ENCODE measurements at places on chromosomes 1 and 21.
A peak's percentile ranks its signal among the peaks of the same experiment; 100 is the strongest.

GRCh38 chr1:25903986-25904385 lies 2.2 kb downstream of the STMN1 start:
- no peak for DNase-seq

- no peak for DNase-seq
Measured at GRCh38 chr21:27586326-27586725, 619.4 kb upstream of the ADAMTS5 start.

- DNase-seq, result no peak
Measured at GRCh38 chr1:17551755-17552234, 12.3 kb downstream of the ARHGEF10L start.

GRCh38 chr1:94686882-94687281 lies 133.3 kb upstream of the SLC44A3 start:
- DNase-seq, result no peak

DNA sequence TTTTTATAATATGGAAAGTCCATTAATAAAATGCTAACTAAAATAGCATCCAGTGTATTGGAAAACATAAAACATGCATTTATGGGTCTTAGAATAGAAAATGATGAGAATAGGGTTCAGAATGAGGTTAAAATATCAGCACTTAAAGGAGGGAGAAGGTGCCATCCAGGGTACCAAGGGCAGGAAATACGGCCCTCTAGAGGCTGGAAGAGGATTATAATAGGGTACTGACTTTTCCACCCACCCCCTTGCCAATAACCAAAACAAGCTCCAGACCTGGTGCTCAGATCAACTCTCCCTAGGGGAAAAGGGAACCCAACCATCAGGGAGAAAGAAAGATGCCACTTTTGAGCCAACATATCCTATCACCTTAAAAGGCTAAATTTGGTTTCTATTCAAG lies 26.7 kb downstream of the ASTN1 start:
- DNase-seq, result no peak

DNA sequence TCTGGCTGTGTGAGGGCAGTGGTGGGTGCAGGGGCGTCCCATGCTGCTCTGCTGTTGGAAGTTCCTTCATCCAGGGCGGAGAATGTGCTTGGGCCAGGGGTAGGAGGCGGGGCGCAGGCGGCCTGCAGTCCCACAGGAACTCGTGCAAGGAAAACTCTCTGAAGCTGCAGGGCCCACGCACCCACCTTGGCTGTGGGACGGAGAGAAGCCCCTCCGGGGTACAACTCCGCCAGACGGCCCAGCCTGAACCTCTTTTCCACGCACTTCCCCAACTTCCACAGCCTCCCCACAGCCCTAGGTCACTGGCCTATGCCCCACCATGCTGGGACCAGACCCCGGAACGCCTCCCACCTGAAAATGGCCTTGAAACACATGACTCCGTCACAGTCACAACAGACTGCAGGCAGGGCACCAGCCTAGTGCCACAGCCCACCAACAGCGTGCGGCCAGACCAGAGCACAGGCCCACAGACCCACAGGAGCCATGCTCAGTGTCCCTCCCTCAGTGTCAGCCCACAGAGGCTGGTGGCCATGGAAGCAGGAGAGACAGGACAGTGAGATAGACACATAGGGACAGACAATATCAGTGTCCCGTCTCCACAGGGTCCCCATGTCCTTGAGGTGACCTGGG lies 47.8 kb downstream of the WNT9A start:
- DNase-seq, result no peak

DNA sequence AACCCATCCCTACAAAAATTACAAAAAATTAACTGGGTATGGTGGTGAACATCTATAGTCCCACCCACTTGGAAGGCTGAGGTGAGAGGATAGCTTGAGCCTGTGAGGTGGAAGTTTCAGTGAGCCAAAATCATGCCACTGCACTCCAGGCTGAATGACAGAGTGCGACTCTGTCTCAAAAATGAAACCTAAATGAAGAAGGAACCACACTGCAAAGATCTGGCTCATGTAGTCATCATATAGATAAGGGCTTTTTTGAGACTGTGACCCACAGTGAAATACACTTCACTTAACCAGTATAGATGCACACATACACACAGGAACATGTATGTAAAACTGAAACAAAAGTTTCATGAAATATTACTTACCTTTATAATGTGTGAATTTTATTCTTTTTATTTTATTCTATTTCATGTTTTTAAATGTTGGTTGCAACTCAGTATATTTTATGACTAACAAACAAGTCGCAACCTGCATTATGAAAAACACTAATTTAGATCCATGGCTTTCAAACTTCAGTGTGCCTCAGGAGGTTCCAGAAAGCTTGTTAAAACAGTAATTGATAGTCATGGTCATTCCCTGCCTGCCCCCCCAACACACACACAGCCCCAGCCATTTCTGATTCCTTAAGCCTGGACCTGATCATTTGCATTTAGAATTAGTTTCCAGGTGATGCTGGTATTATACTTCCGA lies 189.5 kb downstream of the PATJ start:
- DNase-seq, result no peak

- peak; percentile 48 for DNase-seq
Measured at GRCh38 chr1:151047591-151047924, at the start of gene C1orf56. TSS of gene C1orf56 (plus strand) at chr1:151047751. CDS start at chr1:151047848, 97 bp downstream.

GRCh38 chr1:222921945-222922344 lies 107.1 kb downstream of the DISP1 start:
- DNase-seq, result no peak

GRCh38 chr1:21335088-21335691 lies 44.9 kb upstream of the ECE1 start:
- DNase-seq, result no peak

GRCh38 chr1:203407296-203407695 lies 56.4 kb upstream of the FMOD start:
- no peak for DNase-seq

DNA sequence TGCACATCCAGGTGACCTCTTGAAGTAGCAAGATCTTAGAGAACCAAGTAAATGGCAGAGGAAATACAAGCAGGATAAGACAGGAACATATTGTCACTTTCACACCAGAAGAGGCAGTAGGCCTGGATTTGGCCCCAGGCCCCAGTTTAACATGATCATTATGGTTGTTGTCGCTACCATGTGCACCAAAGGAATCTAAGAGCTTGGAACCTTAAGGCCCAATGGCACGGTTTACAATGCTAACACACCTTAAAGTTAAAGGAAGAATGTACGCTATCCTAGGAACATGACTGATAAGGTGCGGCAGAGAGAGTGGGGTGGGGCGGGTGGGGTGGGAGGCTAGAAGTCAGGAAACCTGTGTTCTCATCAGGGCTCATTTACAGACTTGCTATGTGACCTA lies 147.5 kb downstream of the ROR1 start:
- no peak for DNase-seq

DNA sequence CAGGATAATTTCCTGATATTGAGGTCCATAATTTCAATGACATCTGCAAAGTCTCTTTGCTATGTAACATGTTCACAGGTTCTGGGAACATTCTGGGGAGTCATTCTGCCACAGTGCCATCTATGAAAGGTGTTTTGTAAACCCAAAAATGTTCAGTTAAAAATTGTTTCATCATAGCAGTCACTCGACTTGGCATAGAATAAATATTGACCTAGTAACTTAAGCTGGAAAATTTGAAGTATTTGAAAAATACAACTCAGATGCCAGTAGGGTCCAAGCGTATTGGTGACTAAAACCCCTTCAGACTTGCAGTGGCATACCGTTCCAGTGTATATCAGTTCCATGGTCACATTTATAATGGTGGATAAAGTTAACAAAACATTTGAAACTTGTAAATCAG lies 6.8 kb downstream of the DESI2 start:
- no peak for DNase-seq

DNA sequence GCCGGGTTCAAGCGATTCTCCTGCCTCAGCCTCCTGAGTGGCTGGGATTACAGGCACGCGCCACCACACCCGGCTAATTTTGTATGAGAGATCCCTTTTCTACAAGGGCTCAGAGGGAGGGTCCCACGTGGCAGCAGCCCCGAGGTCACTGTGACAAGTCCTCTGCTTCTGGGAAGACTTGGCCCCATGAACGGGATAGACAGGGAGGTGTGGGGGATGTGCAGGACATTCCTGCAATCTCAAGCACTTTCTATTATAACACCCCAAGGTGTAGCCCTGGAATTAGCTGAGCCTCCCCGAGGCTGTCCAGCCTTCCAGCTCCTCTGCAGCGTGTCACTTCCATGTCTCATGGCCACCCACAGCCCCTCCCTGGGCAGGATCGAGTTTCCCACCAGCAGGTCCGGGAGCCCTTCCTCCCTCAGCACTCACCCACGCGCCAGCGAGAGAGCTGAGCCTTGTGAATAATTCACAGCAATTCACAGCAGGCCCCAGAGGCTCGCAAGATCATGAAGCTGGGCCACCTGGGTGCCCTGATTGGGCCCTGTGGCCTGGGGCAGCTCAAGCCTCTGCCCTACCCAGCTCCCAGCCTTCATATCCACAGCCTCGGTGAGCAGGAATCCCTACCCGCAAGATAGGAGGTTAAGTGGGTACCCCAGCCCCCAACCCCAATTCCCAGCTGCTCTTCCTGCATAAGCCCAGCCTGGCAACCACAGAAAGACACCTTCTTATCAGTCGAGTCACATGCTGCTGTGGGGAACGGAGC lies 22.8 kb upstream of the RNU1-4 start:
- no peak for DNase-seq

DNA sequence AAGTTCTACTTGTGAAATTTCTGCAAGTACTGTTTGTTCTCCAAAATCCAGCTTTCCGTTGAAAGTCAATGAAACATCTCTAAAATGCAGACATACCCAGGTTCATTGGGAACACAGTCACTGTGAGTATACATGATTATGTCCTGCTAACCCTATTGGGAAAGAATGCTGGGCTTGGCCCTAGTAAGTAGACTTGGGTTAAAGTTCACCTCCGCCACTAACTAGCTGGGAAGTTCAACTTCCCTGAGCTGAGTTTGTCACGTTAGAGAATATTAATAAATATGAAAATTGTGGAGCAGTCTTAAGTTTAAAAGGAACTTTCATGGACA lies 10.5 kb upstream of the PGD start:
- no peak for DNase-seq

- DNase-seq, result no peak
Measured at GRCh38 chr1:14441302-14441741, 157.2 kb upstream of the KAZN start.

DNA sequence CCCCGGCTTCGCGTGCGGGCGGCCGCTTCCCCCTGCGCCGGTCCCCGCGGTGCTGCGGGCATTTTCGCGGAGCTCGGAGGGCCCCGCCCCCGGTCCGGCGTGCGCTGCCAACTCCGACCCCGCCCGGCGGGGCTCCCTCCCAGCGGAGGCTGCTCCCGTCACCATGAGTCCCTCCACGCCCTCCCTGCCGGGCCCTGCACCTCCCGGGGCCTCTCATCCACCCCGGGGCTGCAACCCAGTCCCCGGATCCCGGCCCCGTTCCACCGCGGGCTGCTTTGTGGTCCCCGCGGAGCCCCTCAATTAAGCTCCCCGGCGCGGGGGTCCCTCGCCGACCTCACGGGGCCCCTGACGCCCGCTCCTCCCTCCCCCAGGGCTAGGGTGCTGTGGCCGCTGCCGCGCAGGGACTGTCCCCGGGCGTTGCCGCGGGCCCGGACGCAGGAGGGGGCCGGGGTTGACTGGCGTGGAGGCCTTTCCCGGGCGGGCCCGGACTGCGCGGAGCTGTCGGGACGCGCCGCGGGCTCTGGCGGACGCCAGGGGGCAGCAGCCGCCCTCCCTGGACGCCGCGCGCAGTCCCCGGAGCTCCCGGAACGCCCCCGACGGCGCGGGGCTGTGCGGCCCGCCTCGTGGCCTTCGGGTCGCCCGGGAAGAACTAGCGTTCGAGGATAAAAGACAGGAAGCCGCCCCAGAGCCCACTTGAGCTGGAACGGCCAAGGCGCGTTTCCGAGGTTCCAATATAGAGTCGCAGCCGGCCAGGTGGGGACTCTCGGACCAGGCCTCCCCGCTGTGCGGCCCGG lies 159.2 kb downstream of the RUNX1 start:
- DNase-seq, result peak; percentile 34

DNA sequence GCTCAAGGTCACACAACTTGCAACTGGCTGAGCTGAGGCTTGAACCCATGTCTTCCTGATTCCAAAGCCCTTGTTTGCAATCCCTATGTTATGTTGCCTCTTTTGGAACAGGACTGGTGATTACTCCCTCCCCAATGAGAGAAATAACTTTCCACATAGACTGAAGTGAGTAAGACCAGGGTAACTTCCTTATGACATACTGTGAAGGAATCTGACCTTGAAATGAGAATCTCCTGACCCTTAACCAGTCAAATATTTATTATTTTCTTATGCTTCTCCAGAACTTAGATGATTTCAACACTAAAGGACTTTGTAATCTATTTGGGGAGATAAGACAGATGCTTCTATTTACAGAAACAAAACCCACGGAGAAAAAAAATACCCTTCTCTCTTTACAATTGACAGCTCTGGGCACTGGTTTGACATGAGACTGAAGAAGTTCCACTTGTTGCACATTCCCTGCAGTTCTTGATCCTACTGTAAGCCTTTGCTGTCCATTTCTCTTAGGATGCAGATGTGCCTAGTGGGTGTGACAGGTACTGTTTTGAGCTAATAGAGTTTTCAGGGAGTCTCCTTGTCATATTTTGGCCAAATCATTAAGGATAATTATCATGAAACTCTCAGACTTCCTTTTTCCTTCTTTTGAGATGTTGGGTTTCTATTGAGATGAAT lies 3.9 kb upstream of the RPTN start:
- DNase-seq, result no peak

DNA sequence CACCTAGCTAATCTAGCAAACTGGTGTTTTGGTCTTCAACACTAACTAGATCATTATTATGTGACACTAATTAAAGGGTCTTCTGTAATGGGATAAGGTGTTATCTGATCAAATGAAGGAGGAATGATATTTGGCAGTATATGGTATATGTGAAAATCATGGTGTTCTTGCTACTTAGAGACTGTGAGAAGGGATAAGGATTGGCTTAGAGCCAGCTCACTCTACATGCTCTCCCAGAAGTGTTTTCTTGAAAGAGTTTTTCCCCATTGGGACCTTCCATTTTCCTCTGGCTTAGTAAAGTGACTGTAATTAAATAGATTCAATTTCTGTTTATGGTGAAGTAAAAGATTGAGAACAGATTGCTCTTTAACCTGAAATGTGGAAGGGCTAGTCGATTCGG lies 71.2 kb upstream of the RGL1 start:
- DNase-seq, result no peak

- DNase-seq, result no peak
Measured at GRCh38 chr1:10753299-10753698, 43.1 kb downstream of the CASZ1 start.

- DNase-seq, result no peak
Measured at GRCh38 chr1:175192111-175192629, 406 bp downstream of the KIAA0040 start.

DNA sequence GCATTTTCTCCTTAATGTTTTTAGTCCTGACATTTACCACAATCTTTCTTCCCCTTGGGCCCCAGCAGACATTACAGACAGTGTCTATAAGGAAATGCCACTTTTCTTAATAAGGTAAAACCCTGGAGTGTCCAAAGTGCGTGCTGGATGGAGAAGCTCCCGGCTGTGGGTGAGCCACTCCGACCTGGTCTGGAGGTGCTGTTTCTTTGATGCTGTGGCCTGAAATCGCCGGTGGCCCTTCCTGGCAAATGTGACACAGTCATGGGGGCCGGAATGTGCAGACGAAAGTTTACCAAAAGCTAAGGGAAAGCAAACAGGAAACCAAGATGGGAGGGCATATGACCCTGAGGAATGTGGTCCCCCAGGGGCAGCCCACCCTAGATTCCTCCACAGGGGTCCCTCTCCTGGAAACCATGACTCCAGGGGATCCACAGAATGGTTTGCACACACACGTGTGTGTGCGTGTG lies 77.9 kb downstream of the FHAD1 start:
- DNase-seq, result no peak

All from NCI-H748 treated with DMSO at 0.1 percent for 48 hours (cell line).